GM19239 (cell line): ENCODE measurements at places on chromosomes 16 and 17.

DNA sequence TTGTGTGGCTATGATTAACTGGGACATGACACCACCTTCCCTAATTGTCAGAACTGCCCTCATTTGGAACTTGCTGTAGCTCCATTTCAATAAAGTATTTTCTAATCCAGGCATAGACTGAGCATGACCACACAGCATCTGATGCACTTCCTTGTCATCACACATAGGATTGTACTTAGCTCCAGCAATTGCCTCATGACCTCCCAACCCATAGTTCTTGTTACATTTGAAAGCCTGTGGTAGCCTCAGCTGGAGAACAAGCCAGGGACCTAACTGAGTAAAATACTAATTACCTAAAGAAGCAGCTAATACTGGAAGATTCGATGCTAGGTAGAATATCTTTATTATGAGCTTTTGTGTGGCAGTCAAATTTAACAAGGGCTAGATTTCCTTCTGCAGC, 187.3 kb upstream of the KIF2B start:
- no peak for DNase-seq

GRCh38 chr17:72732893-72733618, 359.4 kb downstream of the SLC39A11 start:
- DNase-seq = no peak

DNA sequence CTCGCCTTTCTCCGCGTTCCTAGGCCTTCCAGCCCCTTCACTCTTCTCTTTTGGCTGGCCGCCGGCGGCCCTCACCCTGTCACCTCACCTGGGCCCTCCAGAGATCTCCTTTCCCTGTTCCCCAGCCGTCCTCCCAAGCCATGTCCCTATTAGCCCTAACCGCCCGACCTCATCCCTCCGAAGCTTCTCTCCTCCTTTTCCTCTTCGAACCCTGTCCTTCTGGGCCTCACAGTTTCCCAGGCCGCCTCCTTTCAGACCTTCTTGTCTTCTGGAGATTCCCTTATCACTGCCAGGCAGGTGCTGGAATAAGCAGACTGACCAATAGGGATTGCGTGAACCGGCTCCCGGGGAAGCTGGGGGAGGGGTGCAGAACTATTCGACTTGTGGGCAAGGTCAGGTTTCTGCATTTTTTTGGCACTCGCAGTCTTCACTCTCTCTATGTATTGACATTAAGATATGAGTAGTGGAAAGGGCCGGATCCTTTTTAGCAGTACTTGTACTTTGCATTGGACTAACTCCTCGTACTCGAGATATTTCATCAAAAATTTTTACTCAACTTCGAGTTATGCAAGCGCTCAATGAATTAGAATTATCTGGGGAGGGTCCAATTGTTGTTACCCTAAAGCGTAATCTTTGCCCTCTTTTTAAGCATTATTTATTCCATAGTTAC, 690 bp downstream of the RHOT1 start:
- DNase-seq = no peak

GRCh38 chr16:11384956-11385586, 39.8 kb downstream of the RMI2 start:
- no peak for DNase-seq

DNA sequence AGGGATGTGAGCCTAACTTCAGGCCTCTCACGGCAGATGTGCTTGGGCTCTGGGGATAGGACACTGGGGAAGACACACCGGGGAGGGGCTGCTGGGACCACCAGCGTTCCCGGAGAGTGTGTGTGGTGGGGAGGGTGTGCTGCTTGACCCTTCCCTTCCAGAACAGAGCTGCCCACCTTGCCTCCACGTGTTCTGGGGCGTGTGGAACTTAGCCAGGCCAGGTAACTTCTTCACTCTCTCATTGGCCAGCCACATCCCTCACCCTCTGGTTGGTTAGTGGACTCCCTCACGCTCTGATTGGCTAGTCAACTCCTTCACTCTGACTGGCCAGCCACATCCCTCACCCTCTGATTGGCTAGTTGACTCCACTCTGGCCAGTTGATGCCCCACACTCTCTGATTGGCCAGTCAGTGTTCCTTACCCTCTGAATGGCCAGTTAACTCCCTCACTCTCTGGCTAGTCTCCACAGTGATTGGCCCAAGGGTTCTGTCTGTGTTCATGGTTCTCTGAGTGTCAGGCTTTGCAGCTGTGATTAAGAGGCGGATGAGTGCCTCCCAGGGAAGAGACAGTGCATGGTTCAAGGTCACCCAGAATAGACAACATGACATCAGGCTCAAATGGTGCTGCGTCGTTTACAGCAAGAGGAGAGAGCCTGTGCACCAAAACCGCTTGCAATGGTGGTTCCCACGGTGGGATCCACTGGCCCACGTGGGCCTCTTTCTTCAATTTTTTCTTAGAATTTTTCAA, 10.0 kb downstream of the TMEM235 start:
- DNase-seq = no peak

DNA sequence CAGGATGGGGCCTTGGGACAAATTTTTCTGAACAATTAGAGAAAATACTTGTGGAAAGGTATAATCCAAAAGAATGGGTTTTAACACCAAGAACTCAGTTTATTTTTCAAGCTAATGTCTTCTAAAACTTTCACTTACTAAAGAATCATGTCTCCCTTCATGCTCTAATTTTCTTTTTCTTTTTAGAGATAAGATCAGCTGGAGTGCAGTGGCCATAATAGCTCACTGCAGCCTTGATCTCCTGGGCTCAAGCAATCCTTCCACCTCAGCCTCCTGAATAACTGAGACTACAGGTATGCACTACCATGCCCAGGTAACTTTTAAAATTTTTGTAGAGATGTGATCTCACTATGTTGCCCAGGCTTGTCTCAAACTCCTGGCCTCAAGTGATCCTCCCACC, 5.5 kb downstream of the OR4D1 start:
- DNase-seq = no peak

GRCh38 chr17:29789196-29790170, 140.5 kb downstream of the SSH2 start:
- DNase-seq = no peak
